Astrocyte (in vitro differentiated cells and primary cell): ENCODE measurements at places on chromosomes 4 and X. TPM values are rescaled to one million over a fixed set of nuclear protein-coding genes. Genes with fewer than 3 reads are reported as not detected.
A peak's percentile ranks its signal among the peaks of the same experiment; 100 is the strongest.

DNA sequence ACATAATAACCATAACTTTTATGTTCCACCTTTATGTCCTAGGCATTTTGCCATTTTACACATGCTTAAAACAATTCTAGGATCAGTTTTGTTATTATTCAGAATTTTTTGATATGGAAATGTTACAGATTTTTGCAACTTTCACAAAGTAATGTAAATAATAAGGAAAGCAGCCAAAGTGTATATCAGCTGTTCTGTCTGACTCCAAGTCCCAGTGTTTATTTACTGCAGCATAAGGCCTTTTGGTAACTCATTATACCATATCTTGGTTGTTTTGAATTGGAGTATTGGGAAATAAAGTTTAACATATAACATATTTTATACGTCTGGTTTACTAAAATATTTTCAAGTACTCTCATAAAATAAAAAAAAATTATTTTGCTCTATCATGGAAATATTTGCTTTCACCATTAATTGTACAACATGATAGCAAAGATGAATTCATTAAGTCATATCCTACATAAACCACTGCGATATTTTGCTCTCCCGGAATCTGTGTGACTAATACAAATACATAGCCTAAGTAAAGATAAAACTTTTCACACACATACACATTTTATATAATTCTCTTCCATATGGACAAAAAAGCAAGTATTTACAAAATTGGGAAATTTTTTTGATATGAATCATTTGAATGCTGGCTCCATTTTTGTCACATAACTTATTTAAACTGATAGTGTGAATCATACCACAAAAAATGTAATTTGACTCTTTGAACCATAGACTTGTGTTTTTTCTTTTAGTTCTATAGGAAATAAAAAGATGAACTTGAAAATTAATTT is 399.0 kb downstream of the PABPC4L start:
- no peaks in the 10 kb centered on the region for H3K36me3 ChIP-seq
- peak overlapping the region; percentile 57 for H3K27ac ChIP-seq
- DNase-seq = peak; percentile 55
- H3K27me3 ChIP-seq = no peaks in the 10 kb centered on the region
- H3K4me1 ChIP-seq = peaks cover 9% of the 10 kb centered on the region

DNA sequence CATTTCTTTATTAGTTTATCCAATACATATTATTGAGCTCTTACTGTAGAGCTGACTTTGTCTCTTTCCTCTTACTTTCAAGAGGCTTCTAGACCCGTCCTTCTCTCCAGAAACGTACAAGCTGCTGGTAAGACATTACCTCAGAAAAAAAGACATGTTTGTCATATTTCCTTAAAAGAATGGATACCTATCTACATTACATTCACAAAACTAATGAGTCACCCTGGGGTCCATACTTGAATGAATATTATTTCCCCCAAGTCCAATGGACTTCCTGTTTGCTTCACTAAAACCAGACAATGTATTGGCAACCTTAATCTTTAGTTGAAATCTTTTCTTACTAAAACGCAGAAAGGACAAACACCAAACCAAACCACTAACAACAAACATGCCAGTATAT is 176.5 kb upstream of the CLNK start:
- H3K4me1 ChIP-seq = no peaks in the 10 kb centered on the region
- no peak overlapping the region for H3K27ac ChIP-seq
- DNase-seq = no peak
- H3K27me3 ChIP-seq = no peaks in the 10 kb centered on the region

GRCh38 chr4:174681723-174682300 is 147.2 kb downstream of the GLRA3 start:
- peaks cover 5% of the 10 kb centered on the region for H3K4me1 ChIP-seq
- H3K36me3 ChIP-seq = no peaks in the 10 kb centered on the region
- DNase-seq = peak; percentile 68
- H3K27ac ChIP-seq = no peak overlapping the region

DNA sequence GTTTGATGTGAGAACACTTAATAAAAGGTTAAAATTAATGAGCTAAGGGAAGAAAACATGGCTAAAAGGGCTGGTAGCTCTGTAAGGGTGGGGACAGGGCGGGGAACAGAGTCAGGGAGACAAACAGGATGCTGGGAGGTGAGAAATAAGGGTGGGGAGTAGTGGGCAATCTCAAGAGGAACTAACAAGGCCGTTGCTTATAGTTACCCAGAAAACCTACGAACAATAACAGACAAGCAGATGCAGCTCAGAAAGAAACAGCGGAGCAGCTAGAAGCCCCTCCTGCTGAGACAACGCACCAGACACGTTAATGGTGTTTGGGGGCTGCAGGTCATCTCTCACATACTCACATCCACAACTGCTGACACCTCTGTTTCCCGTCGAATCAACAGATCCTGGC is 9.7 kb upstream of the KLF3 start:
- no peak for DNase-seq
- no peaks in the 10 kb centered on the region for H3K36me3 ChIP-seq
- H3K27me3 ChIP-seq = no peaks in the 10 kb centered on the region
- no peaks in the 10 kb centered on the region for H3K4me1 ChIP-seq
- no peak overlapping the region for H3K27ac ChIP-seq

DNA sequence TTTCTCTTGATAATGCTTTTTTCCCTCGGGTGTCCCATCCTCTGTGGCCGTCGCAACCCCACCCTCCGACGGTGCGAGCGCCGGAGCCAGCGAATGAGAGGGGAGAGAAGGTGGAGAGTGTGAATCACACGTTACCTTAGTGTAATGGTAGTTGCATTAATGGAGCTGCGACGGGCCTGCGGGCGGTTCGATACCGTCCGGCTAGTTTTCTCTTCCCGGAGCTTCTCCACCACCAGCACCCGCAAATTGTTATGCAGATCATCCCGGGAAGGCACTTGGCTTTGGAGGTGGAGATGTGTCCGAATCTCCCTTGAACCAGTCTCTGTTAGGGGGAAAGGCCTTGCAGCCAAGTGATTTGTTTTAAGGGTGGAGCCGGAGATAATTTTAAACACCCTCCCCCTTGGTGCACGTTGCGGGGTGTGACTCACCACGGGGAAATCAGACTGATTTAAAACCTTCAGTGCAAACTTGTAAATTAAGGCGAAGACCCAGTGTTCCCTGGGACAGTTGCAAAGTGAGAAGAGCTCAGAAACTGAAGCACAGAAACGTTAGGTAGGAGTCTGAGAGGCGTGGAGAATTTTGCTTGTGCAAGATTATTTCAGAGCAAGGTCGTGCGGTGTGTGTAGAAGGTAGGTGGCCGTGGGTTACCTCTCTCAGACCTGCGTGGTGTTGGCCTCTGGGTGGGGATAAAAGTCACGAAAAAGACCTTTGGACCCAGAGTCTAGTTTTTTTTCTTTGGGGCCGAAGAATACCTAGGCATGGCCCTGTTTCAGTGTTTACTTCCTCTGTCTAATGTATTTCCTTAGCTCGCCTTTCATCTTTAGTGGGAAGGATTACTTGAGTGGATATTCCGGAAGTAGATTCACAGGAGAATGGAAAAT is 1.3 kb downstream of the AFF1 start:
- H3K27me3 ChIP-seq = no peaks in the 10 kb centered on the region
- peaks cover 15% of the 10 kb centered on the region for H3K4me1 ChIP-seq

- no peak overlapping the region for H3K4me3 ChIP-seq
- H3K4me1 ChIP-seq = no peaks in the 10 kb centered on the region
- DNase-seq = no peak
- H3K27ac ChIP-seq = no peak overlapping the region
- H3K27me3 ChIP-seq = no peaks in the 10 kb centered on the region
- no peaks in the 10 kb centered on the region for H3K36me3 ChIP-seq
These were observed 7.1 kb downstream of the GPRIN3 start for GRCh38 chr4:89300499-89300898.

- H3K4me1 ChIP-seq = peaks cover 18% of the 10 kb centered on the region
- no peaks in the 10 kb centered on the region for H3K27me3 ChIP-seq
- DNase-seq = no peak
- no peak overlapping the region for H3K27ac ChIP-seq
These were observed 63.1 kb downstream of the RTL9 start for GRCh38 chrX:110421500-110422455.

Gene MYL5
- total RNA-seq = 17.5 and 21.9 TPM in 2 replicates

Gene NEUROG2
- not detected in 2 replicates for total RNA-seq
